ENCODE measurements at places on chromosomes 1 and 21.

- no peak for DNase-seq
These were observed 9.0 kb upstream of the CGN start for GRCh38 chr1:151502035-151502700.

DNA sequence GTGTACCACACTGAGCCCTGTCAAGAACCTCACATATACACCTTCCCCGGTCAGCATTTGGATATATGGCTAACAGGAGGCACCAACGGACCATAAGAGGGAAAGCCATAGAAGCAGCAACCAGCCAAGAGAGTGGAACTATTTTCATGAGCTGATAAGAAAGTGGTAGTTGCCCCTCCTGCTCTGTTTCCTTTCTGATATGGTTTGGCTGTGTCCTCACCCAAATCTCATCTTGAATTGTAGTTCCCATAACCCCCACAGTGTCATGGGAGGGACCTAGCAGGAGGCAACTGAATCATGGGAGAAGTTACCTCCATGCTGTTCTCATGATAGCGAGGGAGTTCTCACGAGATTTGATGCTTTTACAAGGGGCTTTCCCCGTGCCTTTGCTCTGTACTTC, 366.1 kb upstream of the DAB1 start:
- DNase-seq, result no peak

- peak; percentile 74 for DNase-seq
These were observed 9.5 kb upstream of the IL24 start for GRCh38 chr1:206887701-206888100.

DNA sequence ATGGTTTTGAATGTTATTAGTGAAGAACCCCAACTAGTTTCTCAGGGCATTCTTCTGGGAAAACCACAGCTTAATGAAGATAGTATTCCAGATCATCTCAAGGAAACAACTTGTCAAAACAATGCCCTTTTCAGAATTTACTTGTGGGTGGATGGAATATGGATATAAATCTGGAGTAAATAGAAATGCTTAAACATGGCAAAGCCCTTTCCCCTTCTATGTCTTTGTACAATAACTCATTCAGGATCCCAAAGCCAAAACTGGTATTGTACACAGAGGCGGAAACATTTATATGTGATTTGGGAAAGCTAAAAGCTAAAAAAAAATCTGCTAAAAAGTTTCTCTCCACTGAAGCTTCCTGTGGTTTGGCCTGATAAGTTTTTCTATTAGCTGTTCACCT, 55.5 kb upstream of the RGS5 start:
- peak; percentile 7 for DNase-seq
